ENCODE measurements at places on chromosomes 7 and 10. TPM values are rescaled to one million over a fixed set of nuclear protein-coding genes. Genes with fewer than 3 reads are reported as not detected.

COBL gene
- not detected for total RNA-seq

EPHA1 gene
- not detected for total RNA-seq

ELFN1 gene
- total RNA-seq = under 0.01 TPM

ZNF804B gene
- not detected for total RNA-seq

CPEB3 gene
- total RNA-seq = 1.2 TPM

ADRA2A gene
- 4.2 TPM for total RNA-seq

CC2D2B gene
- 0.06 TPM for total RNA-seq

ANKRD61 gene
- total RNA-seq = 0.26 TPM

ORC5 gene
- 13.6 TPM for total RNA-seq

ITPRID1 gene
- total RNA-seq = not detected

OPN1SW gene
- total RNA-seq = not detected

FAM13C gene
- 3.4 TPM for total RNA-seq

CTAGE4 gene
- 0.66 TPM for total RNA-seq

JAKMIP3 gene
- total RNA-seq = 0.13 TPM

SH2D4B gene
- total RNA-seq = not detected

GJD4 gene
- total RNA-seq = not detected

MLXIPL gene
- not detected for total RNA-seq

CNTNAP2 gene
- not detected for total RNA-seq

EN2 gene
- total RNA-seq = not detected

CALML3 gene
- total RNA-seq = not detected

SND1 gene
- 160 TPM for total RNA-seq

EPC1 gene
- total RNA-seq = 29.6 TPM

IFIT3 gene
- total RNA-seq = 32.0 TPM

PANK1 gene
- 2.5 TPM for total RNA-seq

PYROXD2 gene
- 17.3 TPM for total RNA-seq

ARHGEF35 gene
- total RNA-seq = 3.0 TPM

SYT15B gene
- not detected for total RNA-seq
